ENCODE measurements at places on chromosomes 11 and 22.

GRCh38 chr22:25908755-25909154 is 166.8 kb downstream of the MYO18B start:
- no peak for DNase-seq

- DNase-seq = no peak
These were observed 226.8 kb downstream of the BLID start for GRCh38 chr11:121889186-121889585.

GRCh38 chr11:64059339-64060140 is 23.8 kb downstream of the FLRT1 start:
- DNase-seq = no peak

DNA sequence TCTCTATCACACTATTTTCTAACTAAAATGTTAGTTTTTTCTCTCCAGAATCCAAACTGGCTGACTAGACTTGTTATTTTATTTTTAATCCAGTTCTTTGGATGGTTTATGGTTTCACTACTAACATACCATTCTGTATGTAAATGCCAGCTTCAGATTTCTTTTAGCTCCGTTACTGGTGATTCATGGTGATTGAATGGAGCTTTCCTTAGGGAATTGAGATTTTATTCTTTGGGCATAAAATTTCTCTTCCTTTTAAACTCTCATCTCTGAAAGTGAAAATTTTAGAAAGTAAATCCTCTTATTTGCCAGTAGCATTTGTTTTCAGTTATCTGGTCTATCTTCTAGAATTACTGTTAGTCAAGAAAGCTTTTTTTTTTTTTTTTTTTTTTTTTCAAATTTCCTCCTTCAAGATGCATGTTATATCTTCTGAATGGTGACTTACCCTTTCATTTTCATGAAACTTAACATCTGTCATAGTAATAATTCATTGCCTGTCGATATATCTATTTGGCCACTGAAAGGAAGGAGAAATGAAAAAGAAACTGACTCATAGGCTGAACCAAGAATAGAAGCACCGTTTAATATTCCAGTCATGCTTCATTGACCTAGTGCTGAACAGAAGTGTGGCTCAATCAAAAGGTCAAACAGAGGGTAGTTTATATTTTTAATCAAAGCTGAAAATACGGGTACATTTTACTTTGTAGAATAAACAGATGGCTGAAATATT is 6.4 kb downstream of the ENDOD1 start:
- no peak for DNase-seq

DNA sequence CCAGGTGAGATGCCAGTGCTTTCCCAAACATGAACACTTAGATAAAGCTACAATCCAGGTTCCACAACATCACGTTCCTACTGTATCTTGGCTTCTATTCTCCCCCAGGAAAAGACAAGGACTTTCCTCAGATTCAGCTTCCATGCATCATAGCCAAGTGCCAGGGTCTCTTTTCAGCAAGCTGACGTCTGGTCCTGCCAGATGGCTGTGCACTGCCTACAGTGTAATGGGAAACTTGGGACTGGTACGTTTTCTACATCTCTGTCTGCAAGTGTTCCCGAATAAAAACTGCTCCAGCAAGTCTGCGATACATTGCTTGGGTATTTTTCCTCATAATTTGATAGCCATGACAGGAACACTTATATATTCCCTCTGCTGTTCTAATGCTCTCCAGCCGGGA is 412.5 kb downstream of the FAM181B start:
- DNase-seq = no peak

- no peak for DNase-seq
These were observed 20.6 kb downstream of the POLR3H start for GRCh38 chr22:41523464-41524221.

GRCh38 chr11:85769771-85770170 is 41.2 kb downstream of the SYTL2 start:
- DNase-seq = no peak

GRCh38 chr22:49466878-49467595 is 360.6 kb downstream of the BRD1 start:
- DNase-seq = no peak

DNA sequence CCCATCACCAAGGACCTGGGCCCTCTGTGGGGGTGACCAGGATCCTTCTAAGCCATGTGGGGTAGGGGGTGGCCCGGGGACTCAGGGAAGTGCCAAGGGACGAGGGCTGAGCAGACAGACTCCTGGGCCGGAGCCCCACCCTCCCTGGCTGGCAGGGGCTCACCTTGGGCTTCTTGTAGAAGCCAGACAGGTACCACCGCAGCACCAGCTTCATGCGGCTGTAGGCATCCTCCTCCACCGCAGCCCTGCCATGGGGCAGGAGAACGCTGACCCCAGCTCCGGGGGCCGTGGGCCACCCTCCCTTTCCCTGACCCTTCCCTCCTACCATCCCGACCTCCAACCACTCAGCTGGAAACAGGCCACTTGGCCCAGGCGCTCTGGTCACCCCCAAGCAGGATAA is 45.9 kb upstream of the CARS1 start:
- DNase-seq = no peak

DNA sequence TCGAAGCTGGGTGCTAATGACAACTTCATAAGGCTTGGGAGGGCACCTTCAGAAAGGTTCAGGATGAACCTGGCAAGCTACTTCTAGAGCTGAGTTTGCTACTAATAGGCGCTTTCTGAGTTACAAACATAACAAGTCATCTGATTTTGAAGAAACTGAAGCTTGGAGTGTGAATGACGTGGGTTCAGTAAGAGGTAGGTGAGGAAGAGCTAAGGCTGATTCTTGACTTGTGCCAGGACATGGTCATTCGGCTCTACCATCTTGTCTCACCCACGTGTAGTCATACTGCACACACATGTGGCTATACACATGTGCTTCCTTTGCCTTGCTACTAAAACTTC is 56.4 kb downstream of the SWAP70 start:
- no peak for DNase-seq

GRCh38 chr11:457111-457760 is 7.2 kb downstream of the PTDSS2 start:
- no peak for DNase-seq

DNA sequence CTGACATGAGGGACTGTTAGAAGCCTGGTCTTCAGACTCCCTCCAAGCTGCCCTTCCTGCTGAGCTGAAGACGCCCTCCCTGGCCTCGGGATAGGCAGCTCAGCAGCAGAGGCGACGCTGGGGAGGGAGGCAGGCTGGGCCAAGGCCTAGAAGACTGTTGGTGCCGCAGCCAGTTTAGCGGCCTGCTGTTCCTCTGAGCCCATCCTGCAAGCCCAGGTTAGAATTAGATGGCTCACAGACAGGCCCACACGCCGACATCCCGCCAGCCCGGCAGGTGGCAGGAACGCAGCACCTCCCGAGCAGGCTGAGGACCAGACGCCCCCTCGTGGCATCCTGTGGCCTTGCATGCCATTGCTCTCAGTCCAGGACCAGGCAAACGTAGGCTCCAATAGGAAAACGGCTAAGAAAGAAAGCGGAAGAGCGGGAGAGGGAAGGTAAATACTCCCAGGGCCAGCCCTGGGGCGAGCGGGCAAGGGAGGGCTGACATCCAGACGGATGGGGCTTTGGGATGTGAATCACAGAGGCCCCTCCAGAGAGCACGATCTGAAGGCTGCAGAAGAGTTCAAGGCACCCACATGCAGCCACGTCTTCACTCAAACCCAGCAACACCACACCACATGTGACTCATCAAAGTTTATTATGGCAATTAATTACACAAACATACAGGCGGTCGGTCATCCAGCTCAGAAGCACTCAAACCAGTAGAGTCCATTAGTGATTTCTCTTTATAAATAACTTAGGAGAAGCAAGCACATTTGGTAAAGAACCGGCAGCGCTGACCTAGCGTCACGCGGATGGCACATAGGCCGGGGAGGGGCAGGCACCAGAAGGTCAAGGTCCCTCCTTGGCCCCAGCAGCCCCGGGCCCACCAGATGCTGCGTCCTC is 27.6 kb downstream of the CD5 start:
- peak; percentile 90 for DNase-seq

DNA sequence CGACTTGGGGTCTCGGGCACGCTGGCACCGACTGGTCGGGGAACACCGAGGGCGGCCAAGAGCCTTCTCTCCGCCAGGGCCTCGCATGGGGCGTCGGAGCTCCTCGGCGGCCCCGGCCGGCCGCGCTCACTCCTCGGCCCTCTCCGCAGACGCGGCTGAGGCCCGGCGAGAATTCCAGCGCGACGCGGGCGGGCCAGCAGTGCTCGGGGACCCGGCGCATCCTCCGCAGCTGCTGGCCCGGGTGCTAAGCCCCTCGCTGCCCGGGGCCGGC is 5.6 kb downstream of the TBX1 start:
- DNase-seq = no peak

- no peak for DNase-seq
These were observed 11.4 kb downstream of the POU2AF1 start for GRCh38 chr11:111367411-111368284.

DNA sequence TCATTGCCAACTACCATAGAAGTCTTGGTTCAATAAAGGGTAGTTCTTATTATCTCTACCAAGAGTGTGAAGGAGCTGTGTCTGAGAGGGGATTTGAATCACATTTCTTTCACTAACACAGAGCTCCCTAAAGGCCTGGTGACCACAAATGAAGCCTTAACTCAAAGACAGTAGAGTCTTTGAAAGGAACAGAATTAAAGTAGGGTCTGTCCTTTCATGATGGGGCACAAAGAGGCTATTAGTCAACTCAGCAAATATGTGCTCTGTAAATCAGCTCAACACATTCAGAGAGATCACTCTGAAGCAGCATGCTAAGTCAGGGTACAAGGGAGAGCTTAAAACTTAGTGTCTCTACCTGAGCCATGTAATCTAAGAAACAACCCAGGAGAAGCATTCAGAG is 212.4 kb upstream of the SYN3 start:
- no peak for DNase-seq

- no peak for DNase-seq
These were observed 40.9 kb downstream of the ZC3H12C start for GRCh38 chr11:110134110-110134509.

DNA sequence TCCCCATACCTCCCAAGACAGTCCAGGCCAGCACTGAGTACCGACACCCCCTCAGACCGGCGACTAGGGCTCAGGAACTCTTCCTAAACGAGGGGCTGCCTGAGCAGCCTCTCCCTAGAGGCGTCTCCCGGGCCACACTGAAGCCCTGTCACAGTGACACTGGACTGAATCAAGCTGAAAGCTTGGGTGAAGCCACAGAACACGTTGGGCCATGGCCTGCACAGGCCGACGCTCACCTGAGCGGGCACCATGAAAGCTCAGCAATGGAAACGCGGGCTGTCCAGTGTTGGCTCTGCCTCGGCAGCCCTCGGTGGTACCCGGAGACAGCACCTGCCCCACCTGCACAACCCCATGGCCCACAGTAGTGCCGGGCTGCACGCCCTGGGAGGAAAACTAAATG is 42.7 kb upstream of the MOB2 start:
- no peak for DNase-seq

- no peak for DNase-seq
These were observed 8.5 kb downstream of the TMEM132A start for GRCh38 chr11:60932605-60933356.

- no peak for DNase-seq
These were observed 74.1 kb downstream of the ADM start for GRCh38 chr11:10379022-10379421.

DNA sequence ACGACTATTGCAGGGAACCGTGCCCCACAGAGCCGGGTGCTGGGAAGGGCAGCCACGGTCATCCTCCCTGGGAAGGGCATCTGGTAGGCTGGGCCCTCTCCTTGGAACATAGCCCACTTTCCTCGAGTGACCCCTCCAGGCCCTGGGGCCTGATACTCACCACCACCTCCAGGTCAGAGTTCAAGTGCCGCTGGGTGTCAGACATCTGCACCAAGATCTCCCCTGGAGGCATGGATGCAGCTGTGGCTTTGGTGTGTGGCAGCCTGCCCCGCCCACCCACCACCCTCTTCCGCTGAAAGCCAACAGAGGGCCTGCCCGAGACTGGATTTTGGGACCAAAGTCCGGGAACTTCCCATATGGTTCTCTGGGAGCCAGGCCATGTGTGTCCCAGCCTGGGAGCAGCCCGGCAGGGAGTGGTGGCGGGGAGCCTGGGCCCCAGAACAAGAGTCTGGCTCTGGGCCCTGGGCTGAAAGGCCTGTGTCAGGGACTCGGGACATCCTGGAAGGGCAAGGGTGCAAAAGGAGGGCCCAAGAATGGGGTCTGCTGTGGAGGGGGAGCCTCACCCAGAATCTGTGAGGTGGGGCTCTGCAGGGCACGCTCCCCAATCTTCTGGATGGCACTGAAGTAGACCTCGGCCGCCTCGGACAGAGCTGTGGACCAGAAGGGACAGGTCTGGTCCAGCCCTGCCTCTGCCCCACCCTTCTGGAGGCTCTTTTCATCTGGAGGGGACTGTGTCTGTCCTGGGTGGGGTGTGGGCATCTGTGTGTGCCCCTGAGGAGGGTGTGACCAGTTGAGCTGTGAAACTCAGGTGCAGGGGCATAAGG is 2.6 kb downstream of the BAIAP2L2 start:
- no peak for DNase-seq

GRCh38 chr11:119512369-119512768 is 89.4 kb upstream of the THY1 start:
- no peak for DNase-seq

- no peak for DNase-seq
These were observed 122.0 kb upstream of the SORL1-AS1 start for GRCh38 chr11:121574801-121575200.

DNA sequence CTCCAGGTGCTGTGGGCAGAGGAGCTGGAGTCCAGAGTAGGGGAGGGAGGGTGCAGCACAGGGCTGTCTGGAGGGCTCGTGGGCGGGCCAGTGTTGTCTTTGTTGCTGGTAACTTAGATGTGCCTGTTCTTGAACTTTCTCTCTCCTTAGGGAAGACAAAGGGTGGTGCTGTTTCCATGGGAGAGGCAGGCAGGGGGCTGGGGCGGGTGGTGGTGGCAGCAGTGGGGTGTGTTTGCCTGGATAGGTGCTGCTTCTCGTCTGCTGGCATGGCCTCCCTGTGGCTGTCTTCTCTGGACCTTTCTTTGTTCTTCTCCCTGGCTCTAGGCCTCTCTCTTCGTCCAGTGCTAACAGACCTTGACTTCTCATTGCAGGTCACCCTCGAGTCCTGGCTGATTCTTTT is 8.5 kb downstream of the SIDT2 start:
- DNase-seq = peak; percentile 13

DNA sequence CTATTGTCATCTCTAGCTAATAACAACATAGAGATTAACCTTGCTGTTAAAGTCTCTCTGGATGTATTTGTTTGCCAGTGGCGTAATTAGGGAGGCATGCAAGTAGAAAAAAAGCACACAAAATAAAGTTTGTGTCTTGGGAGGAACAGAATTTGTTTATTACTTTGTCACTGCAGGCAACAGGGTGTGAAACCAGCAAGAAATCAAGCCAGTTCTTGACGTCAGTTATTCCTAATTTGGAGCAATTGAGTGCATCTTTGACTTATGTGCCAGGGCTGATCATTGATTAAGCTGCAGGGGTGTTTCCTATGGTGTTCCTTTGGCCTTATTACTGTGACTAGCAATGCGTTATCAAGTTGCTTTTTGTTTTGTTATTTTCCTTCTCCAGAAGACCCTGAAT is 751.0 kb downstream of the KCNA4 start:
- no peak for DNase-seq

GRCh38 chr11:120511820-120512738 is 531 bp downstream of the GRIK4 start:
- DNase-seq = no peak

GRCh38 chr11:47394050-47394321 is 14.4 kb upstream of the SLC39A13 start:
- no peak for DNase-seq

GRCh38 chr11:76683161-76684095 is 12.9 kb upstream of the LRRC32 start:
- no peak for DNase-seq

GRCh38 chr11:107713009-107713408 is 1.2 kb upstream of the SLN start:
- DNase-seq = no peak

- no peak for DNase-seq
These were observed 32.0 kb downstream of the TMEM184B start for GRCh38 chr22:38240734-38241252.

All from activated CD4-positive, CD25-positive, alpha-beta regulatory T cell treated with anti-CD3 and anti-CD28 coated beads, Interleukin-2, amount 50 U/mL, for 72 hours (primary cell).